ENCODE measurements at places on chromosomes 1 and 21. TPM values are rescaled to one million over a fixed set of nuclear protein-coding genes. Genes with fewer than 3 reads are reported as not detected.
A peak's percentile ranks its signal among the peaks of the same experiment; 100 is the strongest.

- DNase-seq, result no peak
Observed at GRCh38 chr1:230031131-230031530, 35.9 kb upstream of the GALNT2 start.

GRCh38 chr1:176118985-176119384, 88.1 kb downstream of the COP1 start:
- DNase-seq, result no peak

GRCh38 chr1:65176591-65176990, 28.6 kb downstream of the AK4 start:
- DNase-seq, result no peak

DNA sequence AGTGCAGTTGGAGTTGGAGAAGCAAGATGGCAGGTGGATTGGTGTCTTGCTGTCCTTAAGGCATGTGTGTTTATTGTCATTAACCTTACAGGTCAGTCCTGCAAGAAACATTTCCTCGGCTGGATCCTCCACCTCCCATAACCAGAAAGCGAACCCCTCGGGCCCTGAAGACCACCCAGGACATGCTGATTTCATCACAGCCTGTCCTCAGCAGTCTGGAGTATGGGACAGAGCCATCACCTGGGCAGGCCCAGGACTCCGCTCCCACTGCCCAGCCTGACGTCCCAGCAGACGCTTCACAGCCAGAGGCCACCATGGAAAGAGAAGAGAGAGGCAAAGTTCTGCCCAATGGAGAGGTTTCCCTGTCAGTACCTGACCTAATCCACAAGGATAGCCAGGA, 1.6 kb downstream of the C1orf226 start:
- no peak for DNase-seq

GRCh38 chr1:147389532-147390184, 147.2 kb downstream of the CHD1L start:
- DNase-seq, result peak; percentile 7

DNA sequence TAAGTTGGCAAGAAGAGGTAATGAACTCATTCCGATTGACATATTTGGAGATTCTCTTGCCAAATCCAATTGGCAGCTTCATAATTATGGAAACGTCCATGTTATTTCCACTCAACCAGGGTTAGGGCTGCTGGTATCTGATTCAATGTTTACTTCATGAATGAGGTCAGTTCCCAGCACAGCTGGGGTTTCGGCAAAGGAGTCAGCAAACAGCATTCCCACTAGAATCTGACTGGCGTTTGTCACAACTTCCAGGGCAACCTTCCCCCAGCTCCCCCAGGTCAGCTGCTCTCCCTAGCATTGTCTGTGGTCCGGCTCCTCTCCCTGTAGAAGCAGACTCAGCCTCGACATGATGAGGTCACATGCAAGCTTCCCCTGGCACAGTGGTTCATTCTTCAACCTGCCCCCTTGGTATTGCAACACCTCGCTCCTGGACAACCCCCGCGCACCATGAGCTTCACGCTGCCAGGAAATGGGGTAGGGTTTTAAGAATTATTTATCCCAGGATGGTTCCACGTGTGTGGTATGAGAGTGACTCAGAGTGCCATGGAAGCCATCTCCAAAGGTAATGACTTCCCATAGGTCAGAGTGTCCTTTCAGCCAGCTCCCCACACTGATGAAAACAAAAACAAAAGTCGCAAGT, 100.7 kb upstream of the SLC25A33 start:
- DNase-seq, result no peak

DNA sequence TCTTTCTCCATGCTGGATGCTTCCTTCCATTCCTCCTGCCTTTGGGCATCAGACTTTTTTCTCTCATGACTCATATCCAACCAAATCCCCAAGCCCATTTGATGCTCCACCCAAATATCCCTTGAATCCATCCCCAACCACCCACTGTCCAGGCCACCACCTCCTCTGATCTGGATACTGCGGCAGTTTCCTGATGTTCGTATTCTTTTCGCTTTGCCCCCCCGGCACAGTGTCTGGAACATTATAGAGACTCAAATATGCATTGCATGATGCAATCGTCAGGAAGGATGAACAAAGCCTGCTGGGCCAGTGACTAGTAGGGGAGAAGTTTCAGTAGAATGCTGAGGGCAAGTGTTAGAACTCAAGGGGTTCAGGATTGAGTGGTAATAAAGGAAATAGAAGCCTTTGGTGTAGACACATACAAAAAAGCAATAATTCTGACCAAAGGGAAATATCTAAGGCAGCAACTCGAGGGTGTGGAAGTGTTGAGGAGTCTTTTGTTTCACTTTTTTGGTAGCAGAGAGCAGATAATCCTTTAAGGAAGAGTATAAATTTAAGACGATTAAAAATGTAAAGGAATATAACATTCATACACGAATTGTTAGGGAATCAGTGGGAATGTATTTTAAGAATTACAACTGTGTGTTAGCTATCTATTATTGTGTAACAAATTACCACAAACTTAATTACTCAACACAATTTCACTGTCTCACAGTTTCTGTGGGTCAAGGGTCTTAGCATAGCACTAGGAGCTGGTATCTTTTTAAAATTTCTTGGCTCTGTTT, 7.5 kb downstream of the S100A11 start:
- DNase-seq, result no peak

MACF1 gene
- 30.0 TPM for polyA plus RNA-seq

IL20 gene
- polyA plus RNA-seq, result not detected

DNA sequence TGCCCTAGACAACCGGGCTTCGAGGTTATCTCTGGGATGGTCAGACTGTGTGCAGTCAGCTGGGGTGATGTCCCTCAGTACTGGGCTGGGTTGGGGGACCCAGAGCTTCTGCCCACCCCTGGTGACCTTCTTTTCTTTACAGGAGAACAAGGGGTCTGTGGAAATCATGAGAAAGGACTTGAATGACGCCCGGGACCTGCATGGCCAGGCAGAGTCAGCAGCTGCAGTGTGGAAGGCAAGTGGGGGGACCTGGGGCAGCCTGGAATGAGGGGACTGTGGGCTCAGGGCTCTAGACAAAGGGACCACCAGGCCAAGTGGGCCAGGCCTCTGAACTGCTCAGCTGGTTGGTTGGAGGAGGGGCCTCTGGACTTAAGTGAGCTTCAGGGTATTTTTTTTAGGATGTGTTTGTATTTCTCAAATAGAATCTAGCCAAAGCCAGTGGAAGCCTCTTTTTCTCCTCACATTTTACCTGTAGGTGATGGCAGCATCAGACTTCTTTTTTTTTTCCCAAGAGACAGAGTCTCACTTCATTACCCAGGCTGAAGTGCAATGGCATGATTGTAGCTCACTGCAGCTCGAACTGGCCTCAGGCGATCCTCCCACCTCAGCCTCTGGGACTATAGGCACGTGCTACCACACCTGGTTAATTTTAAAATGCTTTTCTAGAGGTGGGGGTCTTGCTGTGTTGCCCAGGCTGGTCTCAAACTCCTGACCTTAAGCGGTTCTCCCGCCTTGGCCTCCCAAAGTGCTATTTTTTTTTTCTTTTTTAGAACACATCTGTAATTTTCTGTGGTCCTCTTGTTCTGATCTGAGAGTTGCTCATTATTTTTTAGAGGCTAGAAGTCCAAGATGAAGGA, 1.9 kb downstream of the RNF187 start:
- no peak for DNase-seq

DNA sequence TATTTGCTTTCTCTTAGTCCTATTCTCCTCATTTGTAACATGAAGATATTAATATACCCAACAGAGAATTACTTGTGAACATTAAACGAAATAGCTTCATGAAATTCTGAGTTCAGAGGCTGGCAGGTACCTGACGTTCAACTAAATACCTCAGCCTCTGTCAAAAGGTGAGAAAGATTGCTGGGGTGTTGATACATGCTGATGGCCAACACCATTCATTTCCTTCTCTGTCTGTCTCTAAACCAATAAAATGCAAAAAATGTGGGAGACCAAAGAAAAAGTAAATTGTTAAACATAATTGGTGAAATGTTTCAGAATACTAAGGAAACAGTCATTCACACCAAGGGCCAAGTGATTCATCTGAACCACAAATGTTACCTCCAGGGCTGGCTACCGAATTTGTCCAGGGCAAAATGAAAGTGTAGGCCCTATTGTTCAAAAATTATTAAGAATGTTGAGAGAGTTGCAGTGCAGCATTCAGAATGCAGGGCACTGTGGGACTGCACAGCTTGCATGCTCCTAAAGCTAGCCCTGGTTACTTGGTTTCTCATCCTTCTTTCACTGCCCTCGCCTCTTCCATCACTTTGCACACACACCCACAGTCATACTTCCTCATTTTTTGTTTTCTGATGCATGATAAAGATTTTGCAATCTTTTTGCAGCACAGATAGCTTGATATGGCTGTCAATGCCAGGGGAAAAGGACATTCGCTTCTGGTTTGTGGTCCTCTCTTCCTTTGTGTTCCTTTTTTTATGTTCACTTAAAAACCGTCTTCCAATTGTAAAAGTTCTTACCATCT, 414.3 kb upstream of the NR5A2 start:
- DNase-seq, result peak; percentile 23

- DNase-seq, result no peak
Observed at GRCh38 chr1:233904633-233905415, at the start of gene SLC35F3. SLC35F3 (plus strand) TSS chr1:233904676.

DNA sequence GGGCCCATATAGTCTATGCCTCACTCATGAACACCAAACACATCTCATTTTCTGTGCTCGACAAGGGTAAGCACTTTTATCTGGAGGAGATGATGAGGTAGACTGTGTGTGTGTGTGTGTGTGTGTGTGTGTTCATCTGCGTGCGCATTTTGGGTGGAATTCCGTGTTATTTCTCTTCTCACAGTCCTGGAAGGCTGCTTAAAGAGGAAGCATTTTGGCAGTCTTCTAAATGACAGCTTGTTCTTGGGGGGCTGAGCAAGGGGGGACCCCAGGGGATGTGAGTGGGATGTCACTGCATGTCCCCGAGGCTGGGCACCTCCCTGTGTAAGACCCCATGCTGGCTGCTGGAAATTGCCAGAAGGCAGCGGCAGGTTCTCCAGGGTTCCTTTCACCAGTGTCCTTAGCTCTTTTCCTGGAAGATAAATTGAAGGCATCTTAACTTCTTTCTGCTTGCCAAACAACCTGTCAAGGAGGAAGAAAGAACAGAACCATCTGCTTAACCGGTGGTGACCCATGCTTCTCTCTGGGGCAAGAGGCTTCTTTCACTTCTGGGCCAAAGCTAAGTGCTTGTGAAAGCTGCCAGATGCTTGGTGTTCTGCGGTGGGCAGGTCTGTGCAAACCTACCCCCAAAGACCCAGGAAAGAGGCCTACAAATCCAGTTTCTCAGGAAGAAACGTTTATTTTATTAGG, 9.9 kb upstream of the RD3 start:
- DNase-seq, result no peak

CENPF gene
- not detected for polyA plus RNA-seq

- no peak for DNase-seq
Observed at GRCh38 chr21:31283025-31283424, 61.0 kb downstream of the TIAM1 start.

GRCh38 chr1:32032275-32032615, 18.6 kb downstream of the KHDRBS1 start:
- DNase-seq, result no peak

DNA sequence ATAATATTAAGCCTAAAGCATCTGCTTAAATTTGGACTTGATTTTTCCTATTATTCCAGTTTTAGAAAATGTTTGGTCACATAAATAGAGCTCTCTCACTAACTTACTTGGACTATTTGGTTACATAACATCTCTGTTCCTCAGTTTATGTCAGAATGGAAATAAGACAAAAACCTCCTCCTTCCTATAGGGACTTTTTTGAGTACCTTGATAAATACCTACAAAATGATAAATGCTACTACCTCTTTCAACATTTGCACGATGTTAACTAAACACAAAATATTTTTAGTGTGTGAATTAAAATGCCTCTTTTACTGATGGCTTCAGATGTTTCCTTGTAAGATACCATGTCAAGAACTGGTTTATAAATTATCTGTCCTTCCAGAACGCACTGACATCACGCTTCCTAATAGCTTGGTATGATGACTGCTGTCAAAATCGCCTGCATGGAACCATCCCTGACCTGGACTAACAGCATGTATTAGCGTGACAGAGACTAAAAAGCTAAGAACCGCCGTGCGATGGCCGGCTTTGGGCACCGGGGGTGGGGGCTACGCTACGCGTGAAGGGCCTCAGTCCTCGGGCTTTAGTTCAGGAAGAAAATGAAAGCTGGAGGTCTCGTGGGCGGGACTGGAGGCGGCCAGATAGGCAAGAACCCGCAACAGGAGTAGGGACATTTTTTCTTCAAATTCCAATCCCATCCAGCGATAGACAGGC, 133.2 kb upstream of the BARHL2 start:
- no peak for DNase-seq

DNA sequence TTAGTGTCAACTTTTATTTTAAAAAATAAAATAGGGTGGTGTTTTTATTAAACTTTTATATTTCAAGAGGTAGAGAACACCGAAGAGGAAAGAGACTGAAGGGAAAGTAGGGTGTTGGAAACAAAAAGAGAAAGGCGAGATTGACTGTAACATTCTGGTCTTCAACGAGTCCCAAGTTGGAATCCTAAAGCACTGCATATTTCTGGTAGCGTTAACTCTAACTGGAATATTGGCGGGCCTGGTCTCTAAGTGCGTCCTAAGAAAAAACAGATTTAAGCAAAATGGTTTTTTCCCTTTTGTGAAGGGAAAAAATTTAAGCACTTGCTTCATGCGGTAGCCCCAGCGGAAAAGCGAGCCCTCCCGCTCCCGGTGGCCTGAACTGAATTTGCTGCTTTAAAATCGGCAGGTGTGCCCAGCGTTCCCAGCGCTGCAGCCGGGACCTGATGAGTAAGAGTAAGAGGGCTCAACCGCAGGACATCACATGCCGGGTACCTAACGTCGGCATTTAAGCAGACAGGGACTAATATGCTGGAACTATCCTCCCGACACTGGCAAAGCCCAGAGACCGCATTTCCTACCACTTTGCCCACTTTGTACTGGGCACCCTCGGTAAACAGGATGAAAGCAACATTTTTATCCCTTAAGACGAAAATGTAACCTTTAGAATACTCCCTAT, 30.5 kb upstream of the NFIA start:
- DNase-seq, result no peak

NFASC gene
- not detected for polyA plus RNA-seq

DNA sequence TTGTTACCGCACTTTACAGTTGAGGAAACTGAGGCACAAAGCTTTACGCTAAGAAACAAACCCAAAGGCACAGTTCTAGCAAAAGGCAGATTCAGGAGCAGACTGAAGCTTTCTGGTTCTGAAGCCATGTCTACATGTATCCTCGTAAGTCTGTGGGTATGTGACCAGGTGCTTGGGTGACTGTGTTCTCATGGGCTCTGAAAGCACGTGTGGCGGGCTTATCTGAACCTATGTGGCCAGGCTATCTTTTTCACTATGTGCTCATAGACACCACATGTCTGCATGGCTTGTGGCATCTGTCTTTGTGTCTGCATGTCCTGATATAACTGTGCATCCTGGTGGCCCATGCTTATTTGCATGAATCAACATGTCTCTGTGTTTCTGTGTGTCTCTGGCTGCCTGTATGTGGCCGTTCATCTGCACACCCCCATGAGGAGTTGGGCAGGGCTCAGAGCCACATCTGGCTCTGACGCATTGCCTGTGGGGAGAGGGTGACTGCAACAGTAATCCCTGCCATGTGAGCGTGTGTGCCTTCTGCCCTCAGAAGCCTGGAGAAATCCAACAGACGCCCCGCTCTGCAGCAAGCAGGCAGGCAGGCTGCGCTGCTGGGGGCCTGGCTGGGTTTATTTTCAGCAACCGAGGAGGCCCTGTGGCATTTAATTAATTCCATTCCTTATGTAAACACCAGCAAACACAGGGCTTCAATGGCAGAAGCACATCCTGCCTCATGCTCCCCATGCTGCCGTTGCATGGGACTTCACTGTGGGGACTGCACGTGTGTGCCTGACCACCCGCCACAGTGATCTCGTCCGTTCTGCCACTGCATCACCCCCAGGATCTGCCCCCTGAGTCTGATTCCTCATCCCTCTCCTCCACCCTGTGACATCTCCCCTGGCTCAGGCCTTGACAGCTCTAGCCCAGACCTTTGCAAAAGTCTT, 115.4 kb downstream of the TRABD2B start:
- DNase-seq, result no peak

Measured in naive B cell (primary cell).